ENCODE measurements at places on chromosomes 16 and 17.
A peak's percentile ranks its signal among the peaks of the same experiment; 100 is the strongest.

GRCh38 chr17:65537343-65537844 is 24.1 kb downstream of the AXIN2 start:
- DNase-seq, result no peak

GRCh38 chr17:39706921-39707337 is 7.1 kb downstream of the ERBB2 start:
- no peak for DNase-seq

GRCh38 chr16:4617880-4618279 is 3.2 kb upstream of the UBALD1 start:
- no peak for DNase-seq

- no peak for DNase-seq
Measured at GRCh38 chr17:74244548-74244947, 29.5 kb upstream of the DNAI2 start.

GRCh38 chr16:86222965-86223551 is 287.3 kb upstream of the FOXF1 start:
- DNase-seq, result no peak

DNA sequence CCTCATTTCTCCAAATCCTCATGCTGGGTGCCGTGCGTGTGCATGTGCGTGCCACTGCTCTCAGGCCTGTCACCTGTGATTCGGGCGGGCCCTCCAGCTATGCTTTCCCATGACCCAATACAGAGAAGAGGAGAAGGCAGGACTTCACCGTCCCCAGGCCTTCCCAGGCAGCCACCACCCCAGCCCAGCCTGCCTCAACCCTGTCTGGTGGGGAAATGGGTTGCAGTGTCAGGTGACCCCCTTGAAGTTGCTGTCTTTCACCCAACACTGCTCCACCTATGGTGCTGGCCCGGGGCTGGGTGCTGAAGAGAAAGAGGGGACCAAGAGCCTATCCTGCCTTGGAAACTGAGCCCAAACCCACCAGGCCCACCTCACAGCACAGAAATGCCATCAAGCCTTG is 94.7 kb downstream of the GOSR1 start:
- DNase-seq, result no peak

GRCh38 chr16:62583414-62583813 is 547.2 kb upstream of the CDH8 start:
- DNase-seq, result no peak

- no peak for DNase-seq
Measured at GRCh38 chr16:15855704-15856003, 1.2 kb downstream of the MYH11 start.

DNA sequence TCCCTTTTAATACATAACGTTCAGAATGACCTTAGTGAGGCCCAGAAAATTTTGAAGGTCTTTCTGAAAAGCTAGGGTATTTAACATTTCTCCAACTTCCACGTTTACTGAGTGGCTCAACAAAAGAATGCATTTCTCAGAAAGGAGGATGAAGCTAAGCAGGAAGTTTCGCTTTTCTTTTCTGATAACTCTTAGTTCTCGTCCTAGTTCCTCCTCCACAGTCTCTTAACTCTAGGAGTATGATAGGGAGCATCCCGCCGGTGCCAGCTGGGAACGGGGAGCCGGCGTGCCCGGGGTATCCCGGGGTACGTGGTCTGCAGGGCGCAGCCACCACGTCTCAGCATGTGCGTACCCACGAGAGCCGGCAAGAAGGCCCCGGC is 363 bp downstream of the KARS1 start:
- no peak for DNase-seq

DNA sequence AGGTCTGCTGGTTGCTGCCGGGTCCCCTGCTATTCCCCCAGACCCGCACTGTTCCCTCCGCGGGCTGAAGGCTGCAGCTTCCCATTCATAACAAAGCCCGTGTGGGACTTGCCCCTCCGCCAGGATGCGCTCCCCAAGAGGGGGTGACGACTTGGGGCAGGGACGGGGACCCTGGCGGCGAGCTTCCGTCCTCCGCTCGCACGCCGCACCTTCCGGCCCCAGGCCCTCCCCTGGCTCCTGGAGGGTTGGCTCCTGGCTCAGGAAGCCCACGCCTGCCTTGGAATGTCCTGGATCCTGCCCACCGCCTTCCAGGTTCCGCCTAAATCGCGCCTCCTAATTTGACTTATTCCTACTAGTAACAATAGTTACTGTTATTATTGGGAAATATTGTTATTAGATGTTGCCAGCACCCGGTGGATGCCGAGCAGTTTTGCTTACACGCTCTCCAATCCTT is 1.1 kb upstream of the TFAP4 start:
- DNase-seq, result peak; percentile 55

DNA sequence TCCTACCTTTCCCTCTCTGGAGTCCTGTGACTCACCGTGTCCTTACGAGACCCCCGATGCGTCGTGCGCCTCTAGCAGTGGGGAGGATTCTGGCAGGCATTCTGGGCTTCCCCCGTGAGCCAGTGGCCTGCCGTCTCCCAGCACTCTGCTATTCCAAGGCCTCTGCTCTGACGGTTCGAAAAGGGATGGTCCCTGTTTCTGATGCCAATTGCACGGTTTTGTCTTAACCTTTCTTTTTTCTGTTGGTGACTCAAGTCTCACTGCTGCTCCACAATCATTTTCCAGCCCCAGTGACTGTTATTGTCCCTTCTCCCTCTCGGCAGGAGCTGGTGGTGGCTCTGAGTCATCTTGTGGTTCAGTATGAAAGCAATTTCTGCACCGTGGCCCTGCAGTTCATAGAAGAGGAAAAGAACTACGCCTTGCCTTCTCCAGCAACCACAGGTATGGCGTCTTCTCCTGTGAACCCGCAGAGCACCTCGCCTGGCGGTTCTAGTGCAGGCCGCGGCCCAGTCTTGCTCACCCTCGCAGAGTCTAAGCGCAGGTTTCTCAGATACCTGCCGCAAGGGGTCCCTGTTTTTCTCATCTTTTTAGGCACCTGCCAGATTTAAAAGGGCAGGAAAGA is 100.1 kb upstream of the CHMP6 start:
- DNase-seq, result peak; percentile 92

- no peak for DNase-seq
Measured at GRCh38 chr17:6712058-6712853, 913 bp downstream of the SLC13A5 start.

DNA sequence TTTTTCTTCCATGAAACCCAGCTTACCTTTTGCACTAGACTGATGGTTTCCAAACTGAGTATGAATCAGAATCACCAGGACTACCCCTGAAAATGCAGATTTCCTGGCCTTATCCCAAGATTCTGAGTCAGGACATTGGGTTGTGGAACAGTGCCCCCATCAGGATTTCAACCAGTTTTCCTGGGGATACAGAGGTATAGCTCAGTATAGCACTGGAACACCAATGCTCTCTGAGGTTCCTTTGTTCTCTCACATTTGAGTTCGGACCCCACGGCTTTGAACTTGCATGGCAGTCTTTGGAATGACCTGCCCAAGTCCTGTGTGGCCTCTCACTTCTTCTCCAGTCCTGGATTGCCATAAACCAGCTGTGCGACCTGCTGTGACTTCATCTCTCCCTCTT is 12.8 kb upstream of the CCL8 start:
- no peak for DNase-seq

GRCh38 chr17:19306160-19307111 is 56.1 kb downstream of the B9D1 start:
- peak; percentile 30 for DNase-seq

GRCh38 chr17:33099906-33100305 is 108.3 kb downstream of the SPACA3 start:
- no peak for DNase-seq

Measured in stimulated activated CD4-positive, alpha-beta T cell treated with anti-CD3 and anti-CD28 coated beads, Interleukin-1b, Interleukin-23, amount 100 ng/mL, for 48 hours (primary cell).